ENCODE measurements at places on chromosomes 13 and 19.

DNA sequence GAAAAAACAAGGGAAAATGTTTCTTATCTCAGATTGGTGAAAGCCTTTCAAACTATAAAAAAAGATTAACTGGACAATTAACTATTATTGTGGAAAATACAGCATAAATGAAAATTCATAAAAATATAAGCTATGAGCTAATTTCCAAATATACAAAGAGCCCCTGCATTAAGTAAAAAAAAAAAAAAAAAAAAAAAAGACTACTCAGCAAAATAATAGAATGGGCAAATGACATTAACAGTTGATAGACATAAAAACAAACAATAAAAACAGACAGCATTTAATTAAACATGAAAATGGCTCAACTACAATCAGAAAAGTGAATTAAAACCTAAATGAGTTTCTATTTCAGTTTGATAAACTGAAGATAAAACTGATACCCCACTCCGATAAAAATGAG lies 77.5 kb downstream of the RBM26 start:
- no peak for DNase-seq

- DNase-seq: no peak
These were observed 123.8 kb downstream of the RNF17 start for GRCh38 chr13:24887759-24888158.

- DNase-seq: no peak
These were observed 93.3 kb upstream of the SLC15A1 start for GRCh38 chr13:98845742-98846141.

DNA sequence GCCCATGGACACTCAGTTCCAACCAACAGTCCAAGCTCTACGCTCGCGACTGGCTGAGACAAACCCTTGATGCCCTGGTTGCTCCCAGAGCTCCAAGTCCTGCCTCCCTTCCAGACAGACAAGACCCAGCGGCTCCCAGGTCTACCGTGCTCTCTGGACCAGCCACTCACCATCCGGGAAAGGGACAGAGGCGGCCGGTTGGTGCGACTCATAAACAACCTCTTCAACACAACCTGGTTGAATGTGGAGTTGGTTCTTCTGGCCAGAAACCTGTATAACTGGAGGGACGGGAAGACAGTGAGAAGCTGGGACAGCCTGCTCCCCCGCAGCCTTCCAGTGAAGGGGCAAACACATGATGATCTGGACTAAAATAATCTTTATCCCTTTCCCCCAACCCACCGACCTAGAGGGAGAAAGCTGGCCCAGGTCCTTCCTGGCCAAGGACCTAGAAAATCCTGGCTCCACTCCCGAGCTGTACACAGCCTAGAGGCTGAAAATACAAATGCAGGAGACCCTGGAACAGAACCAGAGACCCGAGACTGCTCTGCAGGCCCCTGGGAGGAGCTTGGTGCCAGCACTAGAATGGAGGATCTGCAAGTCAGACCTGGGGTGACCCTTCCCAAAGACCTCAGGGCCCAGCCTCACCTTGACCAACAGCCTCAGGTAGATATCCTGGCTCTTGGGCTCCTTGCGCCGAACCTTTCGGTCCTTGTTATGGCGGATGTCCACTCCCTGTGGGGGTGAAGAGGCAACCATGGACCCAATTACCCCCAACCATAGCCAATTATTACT lies 1.6 kb downstream of the RPL18 start:
- DNase-seq: no peak

DNA sequence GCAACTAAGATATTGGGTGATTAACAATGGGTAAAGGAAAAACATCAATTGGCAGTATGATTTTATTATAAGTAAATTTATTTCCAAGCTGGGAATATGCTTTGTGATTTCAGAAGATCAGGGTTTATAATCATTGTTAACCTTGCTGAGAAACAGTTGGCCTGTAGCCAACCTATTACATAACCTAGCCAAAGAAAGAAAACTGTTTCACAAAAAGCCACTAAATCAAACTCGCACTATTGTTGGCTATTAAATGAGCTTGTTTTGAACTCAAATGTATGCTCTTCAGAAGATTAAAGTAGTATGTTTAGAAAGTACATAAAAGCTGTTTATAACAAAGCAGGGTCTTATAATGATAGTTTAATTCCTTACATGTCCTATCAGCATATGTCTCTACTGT lies 151.7 kb downstream of the LHFPL6 start:
- no peak for DNase-seq

GRCh38 chr13:106101201-106101600 lies 434.3 kb downstream of the EFNB2 start:
- no peak for DNase-seq

DNA sequence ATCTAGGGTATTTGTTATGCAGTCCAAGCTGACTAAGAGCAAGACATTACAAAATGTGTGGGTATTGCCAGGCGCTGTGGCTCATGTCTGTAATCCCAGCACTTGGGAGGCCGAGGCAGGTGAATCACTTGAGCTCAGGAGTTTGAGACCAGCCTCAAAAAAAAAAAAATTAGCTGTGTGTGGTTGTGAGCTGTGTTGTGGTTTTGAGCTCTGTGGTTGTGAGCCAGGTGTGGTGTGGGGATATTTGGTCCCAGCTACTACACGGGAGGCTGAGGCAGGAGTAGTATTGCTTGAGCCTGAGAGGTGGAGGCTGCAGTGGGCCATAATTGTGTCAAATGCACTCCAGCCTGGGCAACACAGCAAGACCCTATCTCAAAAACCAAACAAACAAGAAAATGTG lies 5.6 kb upstream of the KEAP1 start:
- no peak for DNase-seq

GRCh38 chr13:47480951-47481350 lies 520.1 kb downstream of the SUCLA2 start:
- DNase-seq: no peak

DNA sequence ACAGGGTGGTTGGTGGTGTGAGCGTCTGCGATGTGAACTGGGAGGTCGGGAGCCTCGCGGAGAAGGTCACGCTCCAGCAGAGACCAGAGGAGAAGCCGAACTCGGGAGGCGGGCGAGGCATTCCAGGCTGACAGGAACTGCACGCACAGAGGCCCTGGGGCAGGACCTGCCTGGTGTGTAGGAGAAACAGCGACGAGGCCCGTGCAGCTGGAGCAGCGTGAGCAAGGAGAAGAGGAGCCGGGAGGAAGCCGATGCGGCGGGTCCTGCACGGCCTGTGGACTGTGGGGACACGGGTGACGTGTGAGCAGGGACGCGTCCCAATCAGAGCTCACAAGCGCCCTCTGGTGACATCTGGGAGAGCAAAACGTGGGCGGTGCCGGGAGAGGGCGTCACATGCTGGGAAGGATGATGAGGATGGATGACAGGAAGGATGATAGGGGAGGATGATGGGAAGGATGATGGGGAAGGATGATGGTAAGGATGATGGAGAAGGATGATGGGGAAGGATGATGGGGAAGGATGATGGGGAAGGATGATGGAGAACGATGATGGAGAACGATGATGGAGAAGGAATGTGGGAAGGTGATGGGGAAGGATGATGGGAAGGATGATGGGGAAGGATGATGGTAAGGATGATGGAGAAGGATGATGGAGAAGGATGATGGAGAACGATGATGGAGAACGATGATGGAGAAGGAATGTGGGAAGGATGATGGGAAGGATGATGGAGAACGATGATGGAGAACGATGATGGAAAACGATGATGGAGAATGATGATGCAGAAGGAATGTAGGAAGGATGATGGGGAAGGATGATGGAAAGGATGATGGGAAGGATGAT lies 16.1 kb upstream of the MADCAM1 start:
- DNase-seq: peak; percentile 60

DNA sequence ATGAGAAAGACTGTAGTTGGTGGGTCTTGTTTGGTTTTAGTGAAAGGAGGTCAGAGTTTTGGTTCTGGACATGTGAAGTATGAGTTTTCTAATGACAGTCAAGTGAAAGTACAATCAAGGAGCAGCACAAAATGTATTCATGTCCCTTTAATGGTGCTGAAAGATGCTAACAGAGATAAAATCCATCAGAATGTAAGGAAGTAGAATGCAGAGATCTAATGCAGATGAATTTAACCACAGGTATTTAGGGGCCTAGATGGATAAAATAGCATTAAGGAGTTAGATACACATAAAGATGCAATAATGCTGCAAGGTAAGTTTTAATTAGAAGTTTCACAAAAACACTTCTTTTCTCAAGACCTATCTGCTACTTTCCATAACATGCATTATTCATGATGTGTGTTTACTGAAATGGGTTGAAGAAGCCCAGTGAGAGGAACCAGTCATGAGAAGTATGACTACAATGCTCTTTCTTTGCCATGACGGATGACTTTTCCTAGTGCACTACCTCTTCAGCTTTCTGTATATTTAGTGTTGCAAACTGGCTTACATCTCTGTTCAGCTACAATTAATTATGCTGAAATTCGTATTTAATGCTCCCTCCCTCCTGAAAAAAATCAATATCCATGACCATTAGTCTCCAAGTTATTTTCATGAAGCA lies 222.9 kb upstream of the HTR2A start:
- DNase-seq: no peak

DNA sequence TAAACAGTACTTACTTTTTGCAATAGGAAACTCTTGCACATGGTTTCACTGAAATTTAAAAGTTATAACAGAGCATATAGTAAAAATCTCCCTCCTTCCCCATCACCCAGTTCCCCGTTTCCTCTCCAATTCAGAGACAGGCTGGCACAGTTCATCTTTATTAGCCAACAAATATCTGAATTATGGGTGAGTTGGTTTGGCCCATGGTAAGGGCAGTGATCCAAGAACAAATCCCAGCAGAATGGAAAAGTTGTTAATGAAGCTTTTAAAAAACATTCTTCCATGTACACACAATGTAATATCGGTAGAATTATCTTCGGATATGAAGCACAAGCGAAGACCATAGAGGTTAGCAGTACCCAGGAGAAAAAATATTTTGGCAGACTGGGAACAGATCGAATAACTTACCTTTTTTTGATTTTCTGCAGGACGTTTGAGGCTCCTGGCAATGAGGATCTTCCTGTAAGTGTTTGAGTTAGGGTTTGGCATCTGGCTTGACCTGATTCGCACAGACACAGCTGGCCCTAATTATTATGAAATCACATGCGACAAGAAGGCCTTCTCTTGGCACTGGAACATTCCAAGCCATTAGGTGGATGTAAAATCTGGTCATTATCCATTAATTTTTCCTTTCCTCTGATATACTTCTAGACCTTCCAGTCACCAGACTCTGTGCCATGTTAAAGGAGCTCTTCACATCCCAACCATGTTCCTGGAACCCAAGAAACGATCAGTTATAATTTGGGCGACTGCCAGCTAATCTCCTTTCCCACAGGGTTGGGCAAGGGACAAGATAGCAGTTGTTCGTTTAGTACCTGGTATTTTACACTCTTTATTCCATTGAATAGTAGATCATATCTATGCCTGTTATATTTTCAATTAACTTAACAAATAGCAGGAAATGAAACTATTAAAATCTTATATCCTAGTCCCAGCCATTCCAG lies 139.4 kb upstream of the TSC22D1 start:
- DNase-seq: no peak

GRCh38 chr19:58543826-58544590 lies at the start of gene TRIM28:
Gene TRIM28, plus strand, starts transcription at chr19:58544064. Its CDS starts 694 bp downstream, at chr19:58544758.
- peak; percentile 100 for DNase-seq

DNA sequence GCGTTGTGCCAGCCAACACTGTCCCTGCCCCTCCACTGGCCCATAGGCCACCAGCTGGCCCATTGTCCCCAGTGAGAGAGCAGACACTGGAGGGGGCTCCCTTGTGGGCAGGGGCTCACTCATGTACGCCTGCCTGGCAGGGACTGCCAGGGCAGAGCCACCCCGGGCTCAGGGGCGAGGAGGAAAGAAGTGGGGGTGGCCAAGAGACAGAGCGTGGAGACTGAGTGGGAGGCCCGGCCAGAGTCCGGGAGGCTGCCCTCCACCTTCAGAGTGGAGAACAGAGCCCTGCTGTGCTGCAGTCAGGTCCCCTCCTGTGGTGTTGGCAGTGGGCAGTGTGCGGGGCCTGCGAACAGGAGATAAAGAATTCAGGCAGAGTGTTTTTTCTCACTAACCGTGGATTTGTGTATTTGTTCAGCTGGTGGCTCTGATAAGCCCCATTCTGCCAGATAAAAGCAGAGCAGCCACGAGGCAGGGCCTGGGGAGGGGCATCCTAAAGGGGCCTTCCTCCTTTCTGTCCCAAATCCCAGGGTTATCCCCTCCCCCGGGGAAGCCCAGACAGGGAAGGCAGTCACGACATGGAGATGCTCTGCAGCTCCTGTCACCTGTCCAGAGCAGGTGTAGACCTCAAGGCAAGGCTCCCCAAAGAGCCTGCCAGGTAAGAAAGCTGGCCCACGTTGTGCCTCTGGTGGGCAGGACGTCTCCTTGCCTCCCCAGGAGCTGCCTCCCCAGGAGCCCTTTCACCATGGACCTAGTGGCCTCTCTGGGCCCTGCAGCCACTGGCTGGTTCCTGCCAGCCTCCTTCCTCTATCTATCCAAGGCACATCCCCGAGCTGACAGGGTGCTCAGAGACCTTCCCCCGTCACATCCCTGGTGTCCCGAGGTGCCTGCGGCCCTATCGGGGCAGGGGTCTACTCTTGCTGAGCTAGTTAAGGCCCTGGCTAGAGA lies 33.0 kb downstream of the LYL1 start:
- DNase-seq: no peak

GRCh38 chr13:95180513-95181245 lies 120.6 kb downstream of the ABCC4 start:
- no peak for DNase-seq

GRCh38 chr13:23667750-23668149 lies 97.5 kb downstream of the TNFRSF19 start:
- no peak for DNase-seq

DNA sequence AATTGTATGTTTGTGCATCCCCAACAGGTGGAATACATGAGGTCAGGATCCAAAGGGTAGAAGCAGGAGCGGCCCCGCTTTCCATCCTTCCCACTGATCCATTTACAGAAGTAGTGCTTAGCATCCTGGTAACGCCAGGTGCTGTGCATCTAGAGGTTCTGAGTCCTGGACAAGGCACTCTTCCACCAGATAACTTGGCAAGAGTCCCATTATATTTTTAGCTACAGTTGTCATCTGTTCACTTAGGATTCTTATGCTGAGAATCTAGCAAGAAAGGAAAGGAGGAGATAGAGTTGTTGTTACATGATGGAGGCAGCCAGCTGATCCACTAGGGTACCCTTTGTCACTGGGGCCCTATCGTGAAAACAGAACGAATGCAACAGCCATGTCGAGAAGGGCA lies 389.5 kb upstream of the ZNF507 start:
- DNase-seq: no peak

DNA sequence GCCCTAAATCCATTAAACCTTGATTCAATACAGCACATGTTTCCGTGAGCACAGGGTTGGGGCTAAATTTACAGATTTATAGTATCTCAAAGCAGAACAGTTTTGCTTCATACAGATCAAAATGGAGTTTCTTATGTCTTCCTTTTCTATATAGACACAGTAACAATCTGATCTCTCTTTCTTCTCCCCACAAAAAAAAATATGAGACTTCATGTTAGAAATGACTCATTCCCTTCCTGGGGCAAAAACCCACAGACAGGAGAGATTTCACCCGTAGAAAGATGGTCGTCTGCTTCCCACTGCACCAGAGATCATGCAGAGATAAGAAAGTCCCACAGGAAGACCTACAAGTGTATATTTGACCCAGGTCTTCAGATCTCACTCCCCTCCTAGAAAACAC lies 7.7 kb upstream of the ZNF611 start:
- no peak for DNase-seq
